D721Med (cell line): ENCODE measurements at places on chromosomes 3 and 15.

DNA sequence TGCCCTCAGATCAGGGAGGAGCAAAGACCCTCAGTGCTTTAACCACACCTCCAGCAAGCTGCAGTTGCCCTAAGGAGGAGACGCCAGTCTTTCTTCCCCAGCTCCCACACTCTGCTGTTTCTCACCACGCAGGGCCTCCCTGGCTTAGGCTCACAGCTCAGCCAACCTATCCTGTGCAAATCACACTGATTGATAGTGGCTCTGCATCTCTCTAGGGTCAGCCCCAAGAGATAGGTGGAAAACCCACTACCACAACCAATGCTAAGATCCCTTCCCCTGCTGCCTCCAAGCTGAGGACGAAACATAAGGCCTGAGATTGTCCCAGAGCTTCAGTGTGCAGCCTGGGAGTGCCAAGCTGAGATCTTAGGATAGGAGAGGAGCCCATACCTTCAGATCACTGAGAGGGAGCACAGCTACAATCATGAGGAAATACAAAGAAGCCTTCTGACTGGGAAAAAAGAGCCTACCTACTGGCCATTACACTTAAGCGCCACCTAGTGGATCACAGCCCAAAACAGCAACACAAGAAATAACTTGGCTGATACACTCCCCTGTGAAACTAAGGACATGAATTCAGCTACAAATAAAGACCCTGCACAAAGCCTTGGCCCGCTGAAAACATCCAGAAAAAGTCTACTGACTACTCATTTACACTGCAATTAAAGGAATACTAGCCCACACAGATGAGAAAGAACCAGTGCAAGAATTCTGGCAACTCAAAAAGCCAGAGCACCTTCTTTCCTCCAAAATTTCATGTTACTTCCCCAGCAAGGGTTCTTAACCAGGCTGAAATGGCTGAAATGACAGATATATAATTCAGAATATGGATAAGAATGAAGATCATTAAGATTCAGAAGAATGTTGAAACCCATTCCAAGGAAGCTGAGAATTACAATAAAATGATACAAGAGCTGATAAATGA, 271.5 kb upstream of the DCBLD2 start:
- DNase-seq: no peak

- DNase-seq: no peak
Observed at GRCh38 chr3:59424268-59425010, 374.6 kb upstream of the CFAP20DC start.

DNA sequence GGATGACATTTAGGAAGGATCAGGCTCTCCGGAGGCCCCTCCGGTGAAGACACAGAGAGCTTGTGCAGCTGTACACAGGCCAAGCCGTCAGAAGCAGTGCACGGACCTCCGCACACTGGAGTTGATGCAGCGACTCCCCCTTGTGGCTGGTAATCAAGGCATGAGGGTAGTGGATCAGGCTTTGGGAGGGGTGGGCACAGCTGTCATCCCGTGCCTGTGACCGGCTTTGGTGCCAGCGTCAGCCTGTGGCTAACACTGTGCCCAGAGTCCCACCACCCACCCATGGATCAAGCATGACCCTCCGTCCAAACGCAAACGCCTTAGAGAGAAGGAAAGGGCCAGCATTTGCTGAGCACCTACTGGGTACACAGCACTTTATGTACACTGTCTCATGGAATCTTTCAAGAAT, 8.2 kb upstream of the GRIP2 start:
- peak; percentile 85 for DNase-seq

DNA sequence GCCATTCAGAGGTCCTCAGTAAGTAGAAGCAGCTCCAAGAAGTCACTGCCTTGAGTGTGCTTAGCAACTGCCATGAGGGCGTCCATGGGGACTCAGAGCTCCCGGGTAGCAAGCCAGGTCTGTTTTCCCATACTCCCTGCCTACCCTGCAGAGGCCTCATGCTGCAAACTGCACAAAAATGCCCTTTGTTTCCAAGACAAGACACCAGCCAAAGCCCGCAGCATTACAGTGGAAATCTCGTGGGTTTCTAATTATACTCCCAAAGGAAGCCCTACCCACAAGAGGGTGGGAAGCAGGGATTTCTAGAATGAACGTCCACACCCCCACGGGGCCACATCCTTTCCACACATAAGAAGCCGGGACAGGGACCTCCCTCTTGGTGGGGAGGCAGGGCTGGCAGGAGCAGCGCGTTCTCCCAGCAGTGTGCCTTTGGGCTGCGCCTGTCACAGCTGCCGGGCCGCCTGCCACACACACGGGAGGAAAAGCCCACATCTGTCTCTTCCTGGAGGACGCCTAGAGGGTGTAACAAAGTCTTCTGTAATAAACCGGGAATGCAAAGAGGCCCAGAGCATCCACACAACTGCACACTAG, 31.1 kb downstream of the FAM174B start:
- DNase-seq: no peak

GRCh38 chr3:135460273-135460672, 505.3 kb upstream of the PPP2R3A start:
- DNase-seq: no peak

- no peak for DNase-seq
Observed at GRCh38 chr15:85116925-85117646, 135.4 kb downstream of the PDE8A start.

DNA sequence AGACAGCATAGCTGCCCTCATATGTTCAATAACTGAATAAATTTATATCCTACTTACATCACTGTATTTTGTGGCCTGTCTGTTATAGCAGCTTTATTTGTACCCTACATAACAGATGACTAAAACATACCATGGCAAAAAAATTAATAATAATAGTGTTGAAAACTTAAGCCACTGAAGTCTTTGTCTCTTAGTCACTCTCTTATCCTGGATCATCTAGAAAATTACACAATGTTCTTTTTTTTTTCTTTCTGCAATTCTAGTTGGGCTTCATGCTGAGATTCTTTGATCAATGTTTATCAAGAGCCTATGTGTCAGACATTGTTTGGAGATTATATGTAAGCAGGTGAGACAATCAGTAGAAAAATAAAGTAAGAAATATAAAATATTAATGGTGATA, 519.3 kb upstream of the ARPP21 start:
- no peak for DNase-seq
